Activated CD8-positive, alpha-beta memory T cell treated with anti-CD3 and anti-CD28 coated beads for 4 hours (primary cell): ENCODE measurements at places on chromosomes 12 and 14.

- no peak for DNase-seq
Observed at GRCh38 chr12:100926669-100927248, 132.2 kb downstream of the ANO4 start.

GRCh38 chr14:62491146-62491545, 554.1 kb downstream of the KCNH5 start:
- DNase-seq: no peak

DNA sequence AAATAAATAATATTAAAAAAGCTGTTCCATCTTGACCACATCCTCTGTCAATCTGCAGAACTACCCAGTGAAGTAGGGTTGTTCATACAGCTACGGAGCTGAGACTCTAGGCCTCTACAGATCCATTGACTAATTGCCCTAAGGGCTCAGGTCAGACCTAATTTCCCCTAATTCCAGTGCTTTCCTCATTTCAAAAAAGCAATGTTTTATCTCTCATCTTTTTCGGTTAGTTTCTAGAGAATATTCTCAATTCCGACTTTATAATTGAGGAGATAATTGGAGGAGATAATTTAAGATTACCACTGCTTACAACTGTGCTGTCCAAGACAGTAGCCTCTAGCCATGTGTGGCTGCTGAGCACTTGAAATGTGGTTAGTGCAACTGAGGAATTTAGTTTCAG, 167.1 kb downstream of the KIF21A start:
- no peak for DNase-seq

DNA sequence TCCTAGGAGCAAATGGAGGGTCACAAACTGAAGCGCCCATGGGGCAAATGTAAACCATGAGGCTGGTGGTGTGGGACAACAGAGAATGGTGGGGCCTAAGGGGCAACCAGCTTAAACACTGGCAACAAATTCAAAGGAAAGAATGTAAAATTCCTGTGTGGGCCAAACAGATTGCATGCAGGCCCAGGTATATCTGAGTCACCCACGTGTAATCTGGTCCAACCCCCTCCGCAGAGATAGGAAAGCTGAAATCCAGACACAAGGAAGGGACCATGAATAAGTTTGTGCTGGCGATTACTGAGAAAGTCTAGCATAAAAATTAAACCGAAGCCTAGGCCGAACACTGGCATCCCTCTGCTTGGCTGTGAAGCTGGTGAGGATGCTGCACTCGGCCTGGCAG, 71.6 kb downstream of the ITPK1 start:
- no peak for DNase-seq
